ENCODE measurements at places on chromosomes 2 and 18.
A peak's percentile ranks its signal among the peaks of the same experiment; 100 is the strongest.

DNA sequence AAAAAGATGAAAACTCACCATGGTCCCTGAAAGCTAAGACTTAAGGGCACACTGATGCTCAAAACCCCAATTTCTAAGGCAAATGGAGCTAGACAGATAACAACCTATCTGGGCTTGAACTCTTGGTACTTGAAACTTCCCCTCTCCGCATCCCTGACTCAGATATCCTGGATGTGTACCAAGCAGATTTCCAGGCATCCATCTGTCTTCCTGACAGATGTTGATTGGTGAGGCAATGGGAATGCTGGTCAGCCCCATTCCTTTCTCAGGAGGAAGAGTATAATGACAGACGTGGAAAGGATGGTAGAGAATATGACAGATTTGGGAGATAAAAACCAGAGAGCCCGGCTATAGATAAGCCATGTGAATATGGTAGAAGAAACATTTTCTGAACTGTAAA lies 69.2 kb downstream of the ADD2 start:
- DNase-seq: no peak

DNA sequence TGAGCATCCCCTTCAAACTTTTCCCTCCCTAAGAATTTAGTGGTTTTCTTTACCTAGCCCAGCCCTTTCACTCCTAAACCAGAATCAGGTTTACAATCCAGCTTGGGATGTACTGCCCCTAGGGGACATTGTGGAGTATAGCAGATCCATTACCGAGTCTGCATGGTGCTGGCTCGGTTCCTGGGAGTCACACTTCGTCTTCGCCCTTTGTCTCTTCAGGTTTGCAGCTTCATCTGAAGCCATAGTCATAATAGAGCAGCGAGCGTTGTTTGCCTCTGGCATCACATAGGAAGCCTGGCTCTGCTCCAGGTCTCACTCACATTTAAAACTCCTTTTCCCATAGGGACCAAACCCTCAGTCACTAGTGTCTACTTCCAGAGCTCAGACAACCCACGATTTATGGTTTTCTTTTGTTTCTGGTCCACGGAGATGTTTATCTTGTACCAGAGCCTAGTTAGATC lies 16.8 kb upstream of the LYPD6 start:
- DNase-seq: peak; percentile 90

GRCh38 chr2:227534714-227535113 lies 62.8 kb downstream of the AGFG1 start:
- no peak for DNase-seq

DNA sequence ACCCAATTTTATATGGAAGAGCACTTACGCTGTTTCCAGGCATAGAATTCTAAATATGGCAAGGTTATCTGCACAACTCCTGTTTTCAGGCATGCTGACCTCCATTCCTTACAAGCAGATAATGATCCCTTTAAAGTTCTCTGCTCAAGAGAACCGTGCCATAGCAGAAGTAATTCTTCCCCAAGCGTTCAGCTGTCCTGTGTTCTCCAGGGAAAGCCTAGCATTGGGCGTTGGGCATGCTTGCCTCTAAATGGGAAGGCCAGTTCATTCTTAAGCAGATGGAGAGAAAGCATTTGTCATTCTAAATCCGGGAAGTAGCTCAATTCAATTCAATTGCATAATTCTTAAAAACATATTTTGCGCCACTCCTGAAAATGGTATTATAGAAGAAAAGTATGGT lies 55.7 kb upstream of the EML4 start:
- no peak for DNase-seq

GRCh38 chr2:233165895-233166661 lies 85.4 kb upstream of the ATG16L1 start:
- DNase-seq: no peak

DNA sequence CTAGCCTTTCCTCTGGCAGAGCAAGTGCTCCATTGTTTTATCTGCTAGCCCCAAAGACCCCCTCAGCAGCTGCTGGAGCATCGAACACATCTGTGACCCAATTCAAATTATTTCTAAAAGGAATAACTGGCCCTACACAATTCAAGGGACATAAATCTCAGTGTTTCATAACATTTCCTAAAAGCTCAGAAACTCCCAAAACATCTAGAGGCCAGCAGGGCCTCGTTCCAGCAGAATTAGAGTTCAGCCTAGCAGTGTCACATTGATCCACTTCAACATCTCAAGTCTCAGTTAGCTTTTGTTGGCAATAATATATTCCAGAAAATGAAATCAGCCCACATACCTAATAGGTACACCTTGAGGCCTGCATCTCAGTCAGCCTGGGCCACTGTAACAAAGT lies 179.1 kb downstream of the ETAA1 start:
- DNase-seq: no peak

- DNase-seq: peak; percentile 41
Observed at GRCh38 chr2:222903234-222904220, 42.7 kb downstream of the ACSL3 start.

GRCh38 chr2:219560037-219560892 lies 11.1 kb downstream of the OBSL1 start:
- no peak for DNase-seq

GRCh38 chr2:214591366-214591765 lies 180.5 kb downstream of the VWC2L start:
- no peak for DNase-seq

GRCh38 chr2:2005915-2006314 lies 261.6 kb upstream of the PXDN start:
- DNase-seq: no peak

GRCh38 chr2:231933916-231934401 lies 7.8 kb upstream of the NPPC start:
- no peak for DNase-seq

- DNase-seq: no peak
Observed at GRCh38 chr2:188381614-188382013, 89.9 kb downstream of the GULP1 start.

- no peak for DNase-seq
Observed at GRCh38 chr2:38556006-38556801, 46.5 kb downstream of the HNRNPLL start.

DNA sequence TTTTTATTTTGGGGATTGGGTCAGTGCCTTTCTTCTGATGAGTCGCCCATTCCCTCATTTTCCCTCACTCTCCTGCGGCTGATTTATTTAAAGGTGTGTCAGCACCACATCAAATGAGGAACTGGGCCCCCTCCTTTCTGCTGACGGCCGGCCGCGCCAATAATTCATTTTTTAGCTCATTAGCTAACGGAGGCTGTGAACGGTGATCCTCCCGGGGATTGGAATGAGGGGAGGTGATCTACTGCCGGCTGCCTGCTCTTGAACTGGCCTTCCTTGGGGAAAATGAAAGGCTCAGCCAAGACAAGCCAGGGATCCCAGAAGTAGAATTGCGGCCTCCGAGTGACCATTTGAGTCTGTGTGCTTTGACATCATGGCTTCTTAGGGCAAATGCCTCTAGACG lies 54.2 kb downstream of the GBX2 start:
- no peak for DNase-seq

DNA sequence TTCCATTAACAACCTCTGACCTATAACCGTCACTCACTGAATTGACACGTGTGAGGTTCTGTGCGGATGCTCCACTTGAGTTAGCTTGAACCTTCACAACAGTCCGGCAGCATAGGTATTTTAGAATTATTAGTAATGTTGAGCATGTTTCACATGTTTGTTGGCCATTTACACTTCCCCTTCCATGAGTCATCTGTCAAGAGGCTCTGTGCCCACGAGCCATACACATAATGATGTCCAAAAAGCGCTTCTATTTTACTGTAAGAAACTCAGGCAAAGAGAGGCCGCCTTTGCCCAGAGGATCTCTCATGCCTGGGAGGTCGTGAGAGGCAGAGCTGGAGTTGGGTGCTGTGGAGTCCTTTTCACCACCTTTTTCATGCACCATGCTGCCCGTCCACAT lies 28.9 kb upstream of the TMEM214 start:
- DNase-seq: no peak

- no peak for DNase-seq
Observed at GRCh38 chr2:25585189-25585588, 88.2 kb downstream of the DTNB start.

DNA sequence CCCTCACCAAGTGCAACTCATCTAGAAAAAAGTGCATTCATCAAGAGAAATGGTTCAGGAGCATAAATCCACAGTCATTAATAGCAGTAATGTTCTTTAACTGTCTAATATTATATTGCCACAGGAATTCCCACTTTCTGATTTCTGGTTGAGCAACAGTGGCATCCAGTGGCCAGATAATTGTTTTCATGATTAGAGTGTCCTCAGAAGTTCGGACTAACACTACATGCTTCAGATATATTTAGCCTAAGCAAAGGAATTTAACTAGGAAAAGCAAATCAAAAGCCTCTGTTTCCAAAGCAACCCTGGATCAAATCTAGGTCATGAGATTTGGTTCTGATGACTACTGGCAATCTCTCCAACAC lies 9.8 kb upstream of the ERBB4 start:
- no peak for DNase-seq

DNA sequence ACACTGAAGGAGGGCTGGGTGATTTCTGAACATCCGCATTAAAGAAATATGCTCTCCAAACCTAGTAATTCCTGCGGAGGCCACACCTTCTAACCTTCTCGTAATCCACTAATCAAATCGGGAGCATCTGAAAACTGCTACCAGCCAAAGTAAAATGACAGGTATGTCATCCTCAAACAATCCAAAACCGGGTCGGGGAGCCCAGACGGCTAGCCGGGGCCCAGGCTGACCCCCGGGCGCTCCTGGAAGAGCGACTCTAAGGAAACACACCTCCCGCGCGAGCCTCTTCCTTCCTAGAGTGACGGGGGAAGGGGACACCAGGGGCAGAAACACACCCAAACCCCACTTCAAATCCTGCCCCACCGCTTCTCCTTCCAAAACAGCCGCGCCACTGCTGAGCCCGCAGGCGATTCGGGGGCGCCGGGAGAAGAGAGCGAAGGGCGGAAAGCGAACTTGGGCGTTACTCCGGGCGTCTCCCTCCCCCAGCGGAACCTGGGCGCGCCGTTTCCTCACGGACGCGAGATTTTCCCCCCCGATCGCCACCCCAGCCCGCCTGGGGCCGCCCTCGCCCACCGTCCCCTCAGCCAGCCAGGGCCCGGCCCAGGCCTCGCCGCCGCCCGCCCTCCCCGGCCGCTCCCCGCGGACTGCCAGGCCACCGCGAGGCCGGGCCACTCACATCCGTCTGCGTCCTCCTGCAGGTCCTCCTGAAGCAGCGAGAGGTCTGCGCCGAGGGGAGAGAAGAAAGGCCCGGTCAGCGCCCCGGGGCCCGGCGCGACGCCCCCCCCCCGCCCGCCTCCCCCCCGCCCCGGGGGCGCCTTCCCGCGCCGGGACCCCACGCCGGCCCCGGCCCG lies 584 bp downstream of the PPP4R1 start:
- DNase-seq: peak; percentile 66

DNA sequence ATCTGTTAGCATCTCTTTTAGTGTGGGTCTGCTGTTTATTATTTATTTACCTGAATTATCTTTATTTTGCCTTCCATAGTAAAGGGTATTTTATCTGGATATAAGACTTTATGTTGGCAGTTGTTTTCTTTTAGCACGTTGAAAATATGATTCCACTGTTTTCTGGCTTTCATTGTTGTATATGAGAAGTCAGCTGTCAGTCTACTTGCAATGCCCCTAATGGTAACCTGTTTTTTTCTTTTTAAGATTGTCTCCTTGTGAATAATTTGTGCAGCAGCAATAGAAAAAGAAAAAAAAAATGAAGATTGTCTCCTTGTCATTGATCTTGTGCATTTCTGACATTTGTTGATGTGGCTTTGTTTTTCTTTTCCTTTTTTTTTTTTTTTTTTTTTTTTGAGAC lies 27.2 kb downstream of the SNED1 start:
- no peak for DNase-seq

- no peak for DNase-seq
Observed at GRCh38 chr2:31413862-31414550, 536 bp downstream of the XDH start.

DNA sequence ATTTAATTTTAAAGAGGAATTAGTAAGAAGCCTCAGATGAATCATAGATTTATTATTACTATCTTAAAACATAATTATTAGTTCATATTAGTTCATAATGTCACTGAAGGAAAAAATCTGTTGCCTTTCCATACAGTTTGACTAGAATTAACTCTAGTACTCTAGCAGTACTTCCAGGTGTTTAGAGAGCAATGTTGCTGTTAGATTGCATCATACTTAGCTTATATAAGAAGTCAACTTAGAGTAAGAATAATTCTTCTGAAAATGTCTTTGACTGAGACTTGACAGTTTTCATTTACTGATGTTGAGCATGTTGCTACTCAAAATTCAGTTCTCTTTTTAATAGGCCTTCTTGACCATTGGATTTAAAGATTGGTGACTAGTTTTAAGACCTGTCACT lies 4.7 kb downstream of the RAB3GAP1 start:
- DNase-seq: no peak

Data from spinal cord (tissue), 10 donors.